NCI-H1694 treated with DMSO at 0.1 percent for 48 hours (cell line): ENCODE measurements at places on chromosomes 6 and 20.
A peak's percentile ranks its signal among the peaks of the same experiment; 100 is the strongest.

DNA sequence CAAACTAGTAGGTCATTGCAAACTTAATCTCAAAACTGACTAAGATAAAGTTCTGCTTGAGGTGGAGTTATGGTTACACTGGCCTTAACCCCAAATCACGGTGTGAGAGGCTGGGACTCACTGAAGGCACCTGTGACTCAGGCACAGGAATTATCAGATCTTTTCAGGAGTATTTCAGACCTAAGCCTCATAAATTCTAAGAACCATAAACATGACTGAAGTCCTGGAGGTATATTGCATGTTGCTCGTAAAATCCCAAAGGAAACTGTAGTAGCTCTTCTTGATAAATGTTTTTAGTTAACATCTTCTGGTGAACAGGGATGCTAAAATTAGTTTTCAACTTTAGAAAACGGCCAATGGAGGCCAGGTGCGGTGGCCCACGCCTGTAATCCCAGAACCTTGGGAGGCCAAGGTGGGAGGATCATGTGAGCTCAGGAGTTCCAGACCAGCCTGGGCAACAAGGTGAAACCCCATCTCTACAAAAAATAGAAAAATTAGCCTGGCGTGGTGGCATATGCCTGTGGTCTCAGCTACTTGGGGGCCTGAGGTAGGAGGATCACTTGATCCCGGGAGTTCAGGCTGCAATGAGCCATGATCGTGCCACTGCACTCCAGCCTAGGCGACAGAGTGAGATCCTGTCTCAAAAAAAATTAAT lies 36.5 kb downstream of the DZANK1 start:
- DNase-seq, result no peak

- no peak for DNase-seq
Observed at GRCh38 chr6:165129086-165129485, 180.3 kb downstream of the C6orf118 start.

- no peak for DNase-seq
Observed at GRCh38 chr6:168968228-168968627, 285.4 kb downstream of the THBS2 start.

DNA sequence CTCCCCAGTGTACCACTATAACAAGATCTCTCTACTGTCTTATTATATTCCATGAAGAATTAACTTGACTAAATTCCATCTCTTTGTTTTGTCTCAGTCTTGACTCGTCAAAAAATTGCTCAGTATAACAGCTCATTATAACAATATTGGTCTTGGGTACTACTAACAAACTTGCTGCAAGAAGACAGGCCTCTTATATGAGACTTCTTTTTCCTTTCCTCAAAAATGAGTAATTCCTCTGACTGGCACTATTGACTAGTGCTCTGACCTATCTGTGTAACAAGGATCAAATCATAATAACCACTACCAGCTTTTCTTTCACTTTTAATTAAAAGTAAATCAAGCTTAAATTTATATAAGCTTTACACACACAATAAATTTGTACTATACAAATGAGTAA lies 91.3 kb upstream of the THEMIS start:
- DNase-seq, result no peak

GRCh38 chr6:31871046-31871659 lies 7.6 kb downstream of the SLC44A4 start:
- no peak for DNase-seq

- no peak for DNase-seq
Observed at GRCh38 chr20:41418739-41419293, 52.2 kb upstream of the EMILIN3 start.

DNA sequence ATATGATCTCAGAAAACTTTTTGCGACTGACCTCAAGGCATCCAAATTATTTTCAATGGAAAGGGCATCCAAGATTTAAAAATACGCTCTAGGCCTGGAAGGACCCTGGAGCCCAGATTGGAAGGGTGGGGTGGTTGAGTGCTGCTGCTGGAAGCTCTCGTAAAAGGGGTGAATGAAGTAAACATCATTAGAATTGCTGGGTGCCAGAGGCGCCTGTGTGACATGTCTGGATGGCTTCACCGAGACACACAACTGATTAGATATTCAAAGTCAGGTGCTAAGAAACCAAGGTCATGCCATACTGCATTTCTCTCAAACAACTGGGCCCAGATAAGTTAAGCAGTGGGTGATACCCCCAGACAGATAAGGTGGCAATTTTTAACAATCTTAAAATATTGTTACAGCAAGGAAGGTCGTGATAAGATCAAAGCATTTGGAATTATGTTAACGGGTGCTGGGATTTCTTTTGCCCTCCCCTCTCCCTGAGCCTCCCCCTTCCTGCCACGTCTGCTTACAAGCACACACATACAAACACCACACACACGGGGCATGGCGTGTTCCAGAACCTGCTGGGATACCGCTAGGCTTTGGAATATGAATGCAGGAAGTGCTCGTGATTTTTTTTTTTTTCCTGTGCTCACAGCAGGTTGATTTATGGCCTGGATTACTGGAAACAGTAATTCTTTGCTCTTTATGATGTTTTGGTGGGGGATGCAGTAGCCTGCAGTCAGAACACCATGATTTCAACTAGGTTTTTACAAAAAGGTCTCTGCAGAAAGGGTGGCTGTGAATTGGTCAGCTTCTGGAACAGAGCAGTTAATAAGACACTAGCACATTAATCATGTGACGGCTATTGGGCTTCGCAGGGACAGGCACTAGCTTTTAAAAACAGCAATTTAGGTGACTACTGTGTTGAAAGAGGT lies 551.2 kb downstream of the QKI start:
- DNase-seq, result no peak

DNA sequence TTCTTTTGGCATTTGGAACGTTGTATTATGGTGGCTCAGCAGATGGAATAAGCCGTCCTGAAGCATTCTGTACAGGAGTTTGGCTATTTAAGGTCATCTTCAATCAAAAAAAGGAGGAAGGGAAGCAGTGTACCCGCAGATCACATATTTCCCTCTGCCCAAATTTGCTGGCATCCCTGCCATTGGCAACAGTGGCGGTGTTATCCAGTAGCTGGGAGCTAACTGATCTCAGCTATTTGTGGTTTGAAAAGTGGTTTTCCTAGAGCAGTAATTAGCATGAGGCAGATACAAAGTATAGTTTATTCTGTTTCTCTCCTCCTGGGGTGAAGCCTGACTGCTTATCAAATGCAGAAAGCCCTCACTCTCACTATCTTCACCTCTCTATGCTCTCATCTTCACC lies 576.8 kb downstream of the QKI start:
- DNase-seq, result no peak

DNA sequence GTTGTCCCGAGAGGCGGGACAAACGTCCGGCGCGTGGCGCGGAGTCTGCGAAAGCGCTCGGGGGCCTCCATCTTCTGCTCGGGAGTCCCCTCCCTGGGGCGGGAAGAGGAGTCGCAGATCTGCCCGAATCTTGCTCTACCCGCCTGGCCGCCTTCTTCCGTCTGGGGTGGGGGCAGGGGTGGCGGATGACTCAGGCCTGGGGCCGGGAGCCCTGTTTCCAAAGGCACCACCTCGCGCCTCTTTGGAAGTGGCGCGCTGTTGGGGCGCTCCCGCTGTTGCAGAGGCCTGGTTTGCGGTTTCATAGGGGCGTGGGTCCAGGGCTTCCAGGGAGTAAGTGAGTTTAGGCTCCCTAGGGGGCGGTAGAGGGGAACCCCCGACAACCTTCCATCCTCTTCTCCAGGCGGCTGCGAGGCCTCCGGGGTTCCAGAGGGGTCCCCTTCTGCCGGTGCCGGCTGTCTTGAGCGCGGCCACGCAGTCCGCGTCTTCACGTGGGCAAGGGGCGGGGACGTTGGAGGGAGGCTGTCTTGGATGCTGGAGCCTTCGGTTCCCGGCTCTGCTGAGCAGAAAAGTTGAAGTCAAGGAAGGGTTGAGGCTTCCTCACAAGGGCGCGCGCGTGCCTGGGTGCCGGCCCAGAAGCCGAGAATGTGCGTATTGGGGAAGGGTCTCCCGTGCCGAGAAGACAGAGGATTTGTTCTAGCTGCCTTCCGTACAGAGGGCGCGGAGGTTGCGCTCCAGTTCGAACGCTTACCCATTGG lies 2.6 kb upstream of the TFAP2C start:
- no peak for DNase-seq

DNA sequence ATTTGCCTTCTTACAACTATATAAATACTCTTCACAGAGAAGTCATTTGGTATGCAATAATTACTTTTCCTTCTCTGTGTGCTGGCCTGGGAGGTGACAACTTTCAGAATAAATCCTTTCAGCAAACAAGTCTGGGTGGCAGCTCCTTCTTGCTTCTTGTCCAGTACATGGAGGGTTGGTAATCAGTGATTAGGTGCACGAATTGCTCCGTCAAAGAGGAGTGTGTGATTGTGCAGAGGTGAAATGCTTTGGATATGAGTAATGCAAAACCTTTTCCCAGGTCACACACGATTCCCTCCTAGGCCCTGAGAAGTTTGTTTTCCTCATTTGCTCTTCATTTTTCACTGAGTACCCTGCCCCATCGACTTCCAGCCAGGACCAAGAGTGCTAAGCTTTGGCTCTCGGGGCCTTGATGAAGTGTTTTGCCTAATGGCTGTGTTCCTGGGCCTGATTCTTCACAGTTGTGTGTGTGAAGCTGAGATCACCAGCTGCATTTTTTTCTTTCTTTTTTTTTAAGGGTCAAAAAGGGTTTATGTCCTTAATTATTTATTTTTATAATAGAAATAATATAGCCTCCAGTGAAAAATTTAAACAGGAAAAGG lies 216.5 kb downstream of the ZMYND8 start:
- DNase-seq, result no peak

DNA sequence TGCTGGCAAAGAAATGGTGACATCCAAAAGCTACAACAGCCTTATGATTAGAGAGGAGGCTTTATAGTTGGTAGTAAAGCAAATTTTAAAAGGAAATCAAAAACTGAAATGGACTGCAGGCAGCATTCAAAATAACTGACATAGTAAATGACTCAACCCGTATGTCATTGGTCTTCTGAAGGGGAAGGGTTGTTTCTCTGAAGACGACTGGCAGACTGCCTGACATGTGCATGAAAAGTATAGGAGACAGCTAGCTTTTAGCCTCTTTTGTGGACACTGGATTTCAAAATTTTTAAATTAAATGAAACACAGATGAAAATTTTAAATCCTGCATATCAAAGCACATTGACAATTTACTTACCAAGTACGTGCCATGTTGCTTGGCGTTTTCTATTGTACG lies 90.7 kb downstream of the TRMT6 start:
- DNase-seq, result no peak

- no peak for DNase-seq
Observed at GRCh38 chr6:153043719-153044118, 41.2 kb upstream of the MTRF1L start.

GRCh38 chr20:43969028-43969447 lies 54.4 kb downstream of the TOX2 start:
- DNase-seq, result no peak

- DNase-seq, result no peak
Observed at GRCh38 chr6:26089272-26089671, 2.0 kb downstream of the HFE start.

DNA sequence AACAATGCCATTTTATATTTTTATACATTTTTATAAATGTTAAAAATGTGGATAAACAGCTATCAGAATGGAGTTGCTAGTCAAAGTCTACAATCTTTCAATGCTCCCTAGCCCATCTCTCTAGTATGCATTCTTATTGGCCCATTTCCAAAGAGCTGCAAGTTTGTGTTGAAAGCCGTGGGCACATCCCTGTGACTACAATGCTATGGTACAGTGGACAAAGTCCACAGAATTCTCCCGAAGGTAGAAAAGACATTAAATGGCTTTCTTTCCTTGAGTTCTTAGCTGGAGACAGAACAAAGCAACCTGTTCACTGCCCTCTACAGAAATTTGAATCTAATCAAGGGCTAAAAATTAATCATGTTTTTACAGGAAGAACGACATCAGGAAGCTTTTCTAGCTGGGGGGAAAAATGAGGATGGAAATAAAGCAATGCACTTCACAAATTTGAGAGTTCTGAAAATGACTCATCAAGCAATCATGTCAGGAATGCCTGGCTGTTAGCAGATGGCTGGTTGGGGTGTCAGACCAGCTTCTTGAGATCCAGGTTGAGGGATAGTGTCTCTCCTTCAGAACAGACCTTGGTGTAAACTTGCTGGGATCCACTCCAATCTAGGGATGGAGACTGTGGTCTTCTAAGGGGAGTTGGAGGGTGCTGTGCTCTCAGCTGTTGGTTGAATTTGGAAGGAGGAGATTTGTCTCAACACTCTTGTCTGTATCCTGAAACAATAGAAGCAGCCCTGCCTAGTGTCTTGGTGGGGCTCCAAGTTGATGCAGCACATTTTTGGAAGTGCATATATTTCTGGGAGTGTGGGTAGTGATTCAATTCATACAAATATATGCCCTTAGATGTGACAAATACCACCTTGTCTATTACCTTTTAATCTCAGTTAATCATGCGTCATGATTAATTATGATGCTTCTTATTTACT lies 143.4 kb upstream of the PHACTR1 start:
- no peak for DNase-seq

DNA sequence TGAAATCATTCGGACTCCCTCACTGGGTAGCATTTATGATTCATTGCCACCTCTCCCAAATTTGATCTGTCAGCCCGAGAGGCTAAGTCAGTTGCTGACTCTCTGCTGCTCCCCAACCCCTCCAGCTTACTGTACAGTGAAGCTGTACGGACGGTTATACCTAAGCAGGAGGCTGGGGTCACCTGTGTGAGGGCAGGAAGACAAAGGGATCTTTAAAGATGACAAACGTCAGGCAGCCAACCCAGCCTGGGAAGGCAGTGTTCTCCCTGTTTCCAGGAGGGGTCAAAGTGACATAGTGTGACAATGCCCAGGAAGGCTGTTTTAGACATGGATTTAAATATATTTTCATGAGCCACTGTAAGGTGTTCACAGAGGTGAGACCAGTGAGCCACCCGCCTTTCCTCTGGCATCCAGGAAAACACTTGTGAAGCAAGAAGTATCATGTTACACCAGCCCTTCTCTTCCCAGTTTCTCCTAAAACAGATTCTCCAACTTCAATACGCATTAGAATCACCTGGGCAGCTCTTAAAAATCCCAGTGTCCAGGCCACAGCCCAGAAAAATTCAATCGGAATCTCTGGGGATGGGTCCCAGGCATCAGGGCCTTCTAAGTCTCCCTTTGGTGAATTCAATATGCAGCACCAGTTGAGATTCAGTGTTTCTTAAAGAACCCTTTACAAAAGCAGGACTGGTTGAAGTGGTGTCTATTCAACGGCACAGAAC lies 6.8 kb upstream of the PAX1 start:
- no peak for DNase-seq

DNA sequence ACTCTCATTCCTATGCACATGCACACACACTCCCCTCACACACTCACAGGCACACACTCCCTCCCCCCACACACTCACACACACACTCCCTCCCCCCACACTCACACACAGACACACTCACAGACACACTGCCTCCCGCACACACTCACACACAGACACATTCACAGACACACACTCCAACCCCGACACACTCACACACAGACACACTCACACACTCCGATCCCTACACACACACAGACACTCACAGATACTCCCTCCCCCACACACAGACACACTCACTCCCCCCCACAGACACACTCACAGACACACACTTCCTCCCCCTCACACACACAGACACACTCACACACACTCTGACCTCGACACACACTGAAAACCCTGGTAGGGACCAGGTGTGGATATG lies 176.2 kb downstream of the TFAP2C start:
- no peak for DNase-seq

GRCh38 chr20:51456511-51457509 lies 85.7 kb downstream of the NFATC2 start:
- peak; percentile 55 for DNase-seq

GRCh38 chr6:111590209-111590980 lies 15.3 kb downstream of the TRAF3IP2 start:
- no peak for DNase-seq

- no peak for DNase-seq
Observed at GRCh38 chr6:48641544-48641943, 530.5 kb upstream of the PTCHD4 start.
